ENCODE measurements at places on chromosomes 16 and 17.

DNA sequence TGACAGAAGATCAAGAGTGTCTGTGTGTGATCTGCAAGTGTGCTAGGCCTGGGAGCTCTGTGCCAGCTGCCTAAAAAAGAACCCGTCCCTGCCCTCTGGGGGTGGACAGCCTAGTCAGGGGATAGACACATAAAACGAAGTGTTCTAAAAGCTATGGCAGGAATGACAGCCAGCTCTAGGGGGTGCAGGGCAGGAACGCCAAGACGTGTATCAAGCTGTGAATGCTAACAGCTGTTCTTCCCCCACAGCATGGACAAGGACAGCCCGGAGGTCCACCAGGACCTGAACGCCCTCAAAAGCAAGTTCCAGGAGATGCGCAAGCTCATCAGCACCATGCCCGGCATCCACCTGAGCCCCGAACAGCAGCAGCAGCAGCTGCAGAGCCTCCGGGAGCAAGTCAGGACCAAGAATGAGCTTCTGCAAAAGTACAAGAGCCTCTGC is 5.1 kb downstream of the RASD1 start:
- no peak for DNase-seq

DNA sequence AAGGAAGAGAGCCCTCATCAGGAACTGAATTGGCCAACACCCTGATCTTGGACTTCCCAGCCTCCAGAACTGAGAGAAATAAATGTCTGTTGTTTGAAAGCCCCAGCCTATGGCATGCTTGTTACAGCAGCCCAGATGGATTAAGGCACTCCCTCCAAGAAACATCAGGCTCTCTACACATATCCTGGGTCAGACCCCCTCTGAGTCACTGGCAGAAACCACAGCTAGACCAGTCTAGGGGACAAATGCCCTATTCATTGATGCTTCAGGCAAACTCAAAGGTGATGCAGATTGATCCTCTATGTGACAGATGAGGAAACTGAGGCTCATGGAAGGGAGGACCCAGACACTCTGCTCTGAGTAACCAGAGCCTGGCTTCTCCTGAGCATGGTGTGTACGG is 116.8 kb downstream of the WSCD1 start:
- DNase-seq: no peak

- DNase-seq: no peak
Observed at GRCh38 chr16:15704545-15704987, 54.5 kb downstream of the NDE1 start.

DNA sequence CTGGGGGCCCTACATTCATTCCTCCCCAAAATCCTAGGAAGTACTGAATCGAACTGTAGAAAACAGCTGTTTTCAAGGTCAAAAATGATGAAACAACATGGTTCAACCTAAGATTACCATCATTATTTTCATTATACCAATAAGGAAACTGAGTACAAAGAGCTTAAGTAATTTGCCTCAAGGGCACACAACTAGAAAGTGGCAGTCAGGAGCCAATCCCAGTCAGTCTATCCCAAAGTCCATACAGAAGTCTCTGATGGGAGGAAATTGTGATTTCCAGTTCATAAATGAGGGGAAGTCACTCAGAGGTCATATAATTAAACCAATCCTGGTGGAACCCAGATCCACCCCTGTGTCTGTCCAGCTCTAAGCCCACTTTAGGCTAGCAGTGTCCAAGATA is 8.4 kb downstream of the LPO start:
- DNase-seq: no peak

DNA sequence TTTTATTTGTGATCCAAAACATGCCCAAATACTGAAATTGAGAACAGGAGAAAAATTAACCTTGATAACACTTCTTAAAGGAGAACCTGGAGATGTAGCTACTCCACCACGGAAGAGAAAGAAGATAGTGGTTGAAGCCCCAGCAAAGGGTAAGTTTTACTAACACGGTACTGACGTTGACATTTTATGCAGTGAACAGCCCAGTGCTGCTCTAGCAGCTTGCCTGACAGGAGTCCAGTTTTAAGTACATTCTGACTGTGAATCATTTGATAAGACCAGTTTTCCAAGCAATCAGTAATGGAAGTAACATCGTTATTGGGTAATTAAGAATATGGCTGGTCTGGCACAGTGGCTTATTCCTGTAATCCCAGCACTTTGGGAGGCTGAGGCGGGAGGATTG is 6.5 kb downstream of the ORC6 start:
- DNase-seq: no peak

DNA sequence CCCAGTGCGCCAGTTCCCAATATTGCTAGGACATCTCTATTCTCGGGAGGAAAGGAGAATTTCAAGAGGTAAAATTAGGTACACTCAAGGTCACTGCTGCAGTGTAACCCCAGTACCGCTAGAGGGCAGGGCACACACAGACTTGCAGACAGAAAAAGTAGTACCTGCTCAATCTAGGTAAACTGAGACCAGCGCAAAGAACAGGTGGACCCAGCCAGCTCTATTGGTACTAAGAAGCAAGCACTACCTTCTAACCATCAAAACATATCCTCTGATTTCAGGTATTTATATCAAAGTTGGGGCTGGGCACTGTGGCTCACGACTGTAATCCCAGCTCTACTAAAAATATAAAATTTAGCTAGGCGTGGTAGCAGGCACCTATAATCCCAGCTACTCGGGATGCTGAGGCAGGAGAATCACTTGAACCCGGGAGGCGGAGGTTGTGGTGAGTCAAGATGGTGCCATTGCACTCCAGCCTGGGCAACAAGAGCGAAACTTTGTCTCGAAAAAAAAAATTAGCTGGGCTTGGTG is 3.6 kb upstream of the WDR81 start:
- no peak for DNase-seq

- no peak for DNase-seq
Observed at GRCh38 chr17:50301891-50302584, 27.8 kb downstream of the TMEM92 start.

- no peak for DNase-seq
Observed at GRCh38 chr17:69375229-69375628, 39.3 kb upstream of the MAP2K6 start.

GRCh38 chr17:60090417-60090816 is 11.7 kb upstream of the HEATR6 start:
- DNase-seq: no peak

DNA sequence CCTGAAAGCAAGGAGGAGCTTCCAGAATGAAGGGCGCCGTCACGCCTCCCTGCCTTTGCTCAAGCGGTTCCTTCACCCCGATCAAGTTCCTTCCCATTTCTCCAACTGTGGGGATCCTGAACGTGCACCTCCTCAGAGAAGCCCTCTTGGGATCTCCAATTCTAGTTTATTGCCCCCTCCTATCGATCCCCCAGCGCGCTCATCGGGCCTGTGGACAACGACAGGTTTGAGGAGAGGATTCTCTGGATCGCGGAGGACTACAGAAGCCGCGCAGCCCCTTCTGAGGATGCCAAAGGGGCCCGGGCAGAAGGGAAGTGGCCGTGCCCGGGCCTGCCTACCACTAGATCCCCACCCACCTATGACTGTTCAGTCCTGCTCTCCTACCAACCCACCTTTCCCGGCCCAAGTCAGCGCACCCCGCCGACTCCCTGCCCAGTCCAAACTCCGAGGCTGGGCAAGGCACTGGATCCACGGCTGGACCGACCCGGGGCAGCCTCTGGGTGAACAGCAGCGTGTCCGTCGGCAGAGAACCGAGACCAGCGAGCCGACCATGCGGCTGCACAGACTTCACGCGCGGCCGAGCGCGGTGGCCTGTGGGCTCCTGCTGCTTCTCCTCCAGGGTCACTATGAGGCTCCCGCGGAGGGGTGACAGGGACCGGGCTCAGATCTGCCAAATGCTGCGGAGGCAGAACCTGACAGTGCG is 12.8 kb upstream of the CES3 start:
- DNase-seq: no peak

DNA sequence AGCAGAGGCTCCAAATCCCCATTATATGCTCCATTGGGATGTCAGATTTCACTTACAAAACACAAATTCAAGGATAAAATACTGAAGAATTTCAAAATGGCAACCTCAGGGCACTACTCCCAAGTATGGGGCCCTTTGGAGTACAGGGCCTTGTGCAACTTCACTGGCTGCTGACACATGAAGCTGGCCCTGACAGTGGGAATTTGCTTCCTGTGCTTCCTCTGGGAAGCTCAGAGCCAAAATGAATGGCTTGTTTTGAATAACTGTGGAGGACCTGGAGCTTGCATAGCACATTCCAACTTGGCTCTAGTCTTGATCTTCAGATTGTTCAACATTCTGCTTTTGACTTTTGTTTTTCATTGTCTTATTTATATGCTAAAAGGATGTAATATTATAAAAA is 52.3 kb upstream of the HNF1B start:
- DNase-seq: no peak

GRCh38 chr16:28165598-28165997 is 46.2 kb downstream of the XPO6 start:
- DNase-seq: no peak

GRCh38 chr17:9982159-9982558 is 77.1 kb upstream of the RCVRN start:
- DNase-seq: no peak

DNA sequence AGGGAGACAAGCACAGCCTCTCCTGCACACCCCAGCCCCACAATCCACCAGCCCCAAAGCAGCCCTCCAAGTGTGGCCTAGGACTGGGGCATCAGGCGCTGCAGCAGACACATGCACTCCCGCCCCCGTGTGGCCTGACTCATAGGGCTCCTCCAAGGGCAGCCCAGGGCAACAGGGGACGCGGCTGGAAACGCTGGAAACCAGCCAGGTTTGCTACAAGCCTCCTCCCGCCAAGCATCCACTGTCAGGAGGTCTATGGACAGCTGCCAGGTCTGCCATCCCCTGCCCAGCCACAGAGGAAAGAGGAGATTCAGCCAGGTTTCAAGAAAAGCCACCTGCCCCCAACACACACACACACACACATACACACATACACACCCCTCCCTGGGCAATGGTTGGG is 25.8 kb downstream of the SRCIN1 start:
- no peak for DNase-seq

DNA sequence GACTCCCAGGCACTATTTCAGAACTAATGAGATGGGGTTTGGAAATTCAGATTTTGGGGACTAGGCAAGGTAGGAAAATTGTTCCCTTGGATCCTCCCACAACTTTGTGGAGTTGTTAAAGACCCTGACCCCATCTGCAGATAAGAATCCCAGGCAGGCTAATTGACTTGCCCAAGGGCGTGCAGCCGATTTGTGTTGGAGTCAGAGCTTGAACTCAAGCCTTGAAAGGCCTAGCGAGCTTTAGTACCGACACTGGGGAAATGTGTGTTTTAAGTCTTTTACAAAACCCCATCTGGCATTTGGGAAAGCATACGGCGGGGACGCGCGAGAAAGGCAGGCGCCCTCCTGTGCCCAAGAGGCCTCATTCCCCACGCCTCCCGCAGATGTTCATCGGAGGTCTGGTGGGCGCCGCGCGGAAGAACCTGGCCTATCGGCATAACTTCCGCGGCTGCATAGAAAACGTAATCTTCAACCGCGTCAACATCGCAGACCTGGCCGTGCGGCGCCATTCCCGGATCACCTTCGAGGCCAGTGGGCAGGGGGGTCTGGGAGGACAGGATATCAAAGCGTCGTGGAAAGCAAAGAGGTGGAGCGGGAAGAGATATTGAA is 4.3 kb downstream of the CNTNAP1 start:
- DNase-seq: no peak

DNA sequence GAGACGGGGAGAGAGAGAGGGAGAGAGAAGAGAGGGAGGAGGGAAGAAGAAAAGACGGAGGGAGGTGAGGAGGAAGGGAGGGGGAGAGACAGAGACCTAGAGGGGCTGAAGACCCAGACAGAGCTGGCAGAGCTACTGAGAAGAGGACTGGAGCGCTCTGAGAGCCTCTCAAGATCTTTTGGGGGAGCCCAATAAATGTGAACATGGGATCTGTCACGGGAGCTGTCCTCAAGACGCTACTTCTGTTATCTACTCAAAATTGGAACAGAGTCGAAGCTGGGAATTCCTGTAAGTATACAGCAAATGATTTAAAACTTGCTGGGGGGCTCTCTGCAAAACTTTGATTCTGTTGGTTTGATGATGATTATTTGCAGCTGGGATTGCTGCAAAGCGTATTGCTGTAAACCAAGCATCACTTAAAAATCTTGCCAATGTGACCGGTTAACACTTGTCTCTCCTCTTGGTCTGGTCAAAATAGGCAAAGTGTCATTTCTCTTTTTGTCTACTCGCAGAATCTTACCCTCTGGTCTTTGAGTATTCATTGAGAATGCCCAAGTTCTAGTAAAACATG is 344 bp downstream of the CNTNAP4 start:
- no peak for DNase-seq

DNA sequence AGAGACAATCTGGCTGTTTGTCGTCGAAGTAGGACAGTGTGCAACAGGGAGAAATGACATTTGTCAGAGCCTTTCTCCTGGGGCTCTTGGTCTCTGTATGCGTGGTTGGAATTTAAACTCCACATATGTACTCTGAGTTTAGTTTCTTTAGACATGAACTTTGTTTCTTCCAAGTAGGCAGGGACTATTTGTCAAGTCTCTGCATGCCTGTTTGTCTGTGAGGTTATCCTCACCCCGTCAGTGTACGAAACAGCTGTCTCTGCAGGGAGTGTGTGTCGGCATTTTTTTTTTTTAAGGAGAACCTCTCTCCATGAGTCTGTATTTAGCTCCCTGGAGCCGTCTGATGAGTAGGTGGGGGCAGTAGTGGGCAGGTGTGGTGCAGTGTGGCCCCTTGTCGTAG is 29.7 kb downstream of the NDEL1 start:
- no peak for DNase-seq

DNA sequence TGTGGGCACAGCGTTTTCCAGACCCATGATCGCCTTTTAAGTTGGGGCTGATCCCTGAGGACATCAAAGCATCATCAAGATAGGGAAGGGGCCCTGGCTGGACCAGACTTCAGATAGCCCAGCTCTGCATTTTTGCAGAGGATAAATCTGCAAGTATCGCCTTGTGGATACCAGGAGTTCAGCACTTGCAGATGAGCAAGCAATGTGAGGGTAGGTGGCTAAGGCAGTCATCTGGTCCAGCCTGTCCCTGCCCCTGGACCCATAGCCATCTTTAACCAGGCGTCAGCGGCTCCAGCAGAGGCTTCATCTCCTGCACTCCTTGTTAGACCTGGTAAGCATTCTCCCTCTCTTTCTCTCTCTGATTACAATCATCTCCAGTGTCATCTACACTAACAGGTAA is 9.0 kb upstream of the MRPS23 start:
- no peak for DNase-seq

Measured in esophagus squamous epithelium (tissue), 5 donors.